ENCODE measurements at places on chromosomes 13 and 19.

DNA sequence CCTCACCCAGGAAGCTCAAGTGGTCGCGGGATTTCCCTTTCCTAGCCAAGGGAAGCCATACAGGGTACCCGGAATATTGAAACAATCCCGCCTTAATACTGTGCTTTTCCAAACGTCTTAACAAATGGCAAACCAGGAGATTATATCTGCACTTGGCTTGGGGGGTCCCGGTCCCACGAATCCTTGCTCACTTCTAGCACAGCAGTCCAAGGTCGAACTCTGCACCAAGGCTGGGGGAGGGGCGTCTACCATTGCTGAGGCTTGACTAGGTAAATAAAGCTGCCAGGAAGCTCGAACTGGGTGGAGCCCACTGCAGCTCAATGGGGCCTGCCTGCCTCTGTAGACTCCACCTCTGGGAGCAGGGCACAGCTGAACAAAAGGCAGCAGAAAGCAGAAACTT is 1644.8 kb downstream of the PCDH9 start:
- no peak for DNase-seq

GRCh38 chr13:98821372-98822224 is 69.1 kb upstream of the SLC15A1 start:
- no peak for DNase-seq

- no peak for DNase-seq
These were observed 7.9 kb downstream of the PDX1 start for GRCh38 chr13:27927444-27928352.

DNA sequence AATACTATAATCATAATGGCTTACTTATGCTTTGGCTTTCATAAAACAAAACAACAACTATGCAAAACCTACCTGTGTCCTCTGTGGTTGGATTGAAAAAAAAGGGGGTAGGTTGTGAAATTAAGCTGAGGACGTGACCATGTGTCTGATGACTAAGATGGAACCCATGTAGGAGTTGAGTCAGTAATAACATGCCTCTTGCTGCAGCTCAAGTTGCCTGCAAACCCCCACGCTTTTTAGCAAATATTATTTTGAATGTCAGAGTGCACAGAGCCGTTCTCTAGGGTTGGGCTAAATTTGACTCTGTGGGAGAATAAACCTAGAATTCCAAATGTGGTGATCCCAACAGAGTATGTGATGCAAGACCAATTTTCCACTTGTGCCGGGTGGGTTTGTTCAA is 209.3 kb downstream of the KCNRG start:
- DNase-seq: no peak

- DNase-seq: no peak
These were observed 62.6 kb downstream of the LACC1 start for GRCh38 chr13:43942286-43942685.

Measured in Peyer's patch (tissue), 4 donors.